GM04504 (cell line): ENCODE measurements at places on chromosomes 11 and 22.

DNA sequence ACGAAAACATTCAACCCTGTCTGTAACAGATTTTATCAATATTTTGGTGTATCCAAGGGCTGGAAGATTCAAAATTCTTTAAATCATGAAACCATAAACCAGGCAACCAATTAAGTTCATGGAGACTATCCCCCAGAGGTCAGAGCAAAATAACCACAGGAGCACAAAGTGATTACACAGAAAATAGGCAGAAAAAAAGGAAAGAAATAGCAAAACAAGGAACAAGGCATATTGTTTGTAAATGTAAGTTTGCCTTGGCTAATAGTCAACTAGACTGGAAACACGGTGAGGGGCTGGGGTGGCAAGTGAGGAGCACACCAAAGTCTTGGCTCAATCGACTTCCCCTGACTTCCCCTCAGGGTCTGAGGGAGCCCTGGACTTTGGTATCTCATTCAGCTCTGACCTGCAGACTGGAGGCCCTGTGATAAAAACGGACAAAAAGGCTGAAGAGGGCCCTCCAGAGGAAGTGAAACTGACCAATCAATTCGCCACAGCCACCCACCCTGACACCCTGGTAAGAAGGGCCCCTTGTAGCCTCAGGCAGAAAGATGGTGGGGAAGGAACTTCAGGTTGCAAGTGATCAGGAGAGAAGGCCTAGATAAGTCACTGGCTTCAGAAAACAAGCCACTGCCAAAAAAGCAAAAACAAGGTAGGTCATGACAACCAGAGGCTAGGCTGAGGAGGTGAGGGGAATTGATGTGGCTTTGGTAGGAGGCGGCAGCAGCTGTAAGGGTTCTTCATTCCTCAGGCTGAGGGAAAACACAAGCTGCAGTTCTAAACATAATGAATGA lies 1.8 kb downstream of the SIK3 start:
- DNase-seq: no peak

- no peak for DNase-seq
Measured at GRCh38 chr11:135006800-135007199, 594.8 kb upstream of the B3GAT1 start.

DNA sequence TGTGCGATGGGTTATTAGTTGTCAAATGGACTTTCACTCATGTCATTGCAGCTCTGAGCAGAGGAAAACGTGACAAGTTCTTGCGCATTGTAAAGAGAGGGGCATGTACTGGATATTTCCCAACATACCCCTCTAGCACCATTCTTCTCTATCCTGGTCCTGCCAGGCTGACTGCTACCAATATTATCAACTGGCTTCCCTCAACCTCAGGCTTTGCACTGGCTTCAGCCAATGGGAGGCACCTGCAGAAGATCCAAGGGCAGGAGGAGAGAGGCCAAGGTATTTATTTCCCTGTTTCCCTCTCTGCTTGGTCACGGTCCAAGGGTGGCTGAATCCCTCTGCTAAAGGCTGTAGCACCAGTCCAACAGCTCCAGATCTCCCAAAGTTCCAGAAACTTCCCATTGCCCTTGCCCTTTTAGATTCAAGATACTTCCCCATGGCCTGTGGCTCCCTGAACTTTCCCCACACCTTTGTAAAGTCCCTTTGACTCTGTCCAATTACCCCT lies 175.6 kb upstream of the NECTIN1 start:
- DNase-seq: no peak

DNA sequence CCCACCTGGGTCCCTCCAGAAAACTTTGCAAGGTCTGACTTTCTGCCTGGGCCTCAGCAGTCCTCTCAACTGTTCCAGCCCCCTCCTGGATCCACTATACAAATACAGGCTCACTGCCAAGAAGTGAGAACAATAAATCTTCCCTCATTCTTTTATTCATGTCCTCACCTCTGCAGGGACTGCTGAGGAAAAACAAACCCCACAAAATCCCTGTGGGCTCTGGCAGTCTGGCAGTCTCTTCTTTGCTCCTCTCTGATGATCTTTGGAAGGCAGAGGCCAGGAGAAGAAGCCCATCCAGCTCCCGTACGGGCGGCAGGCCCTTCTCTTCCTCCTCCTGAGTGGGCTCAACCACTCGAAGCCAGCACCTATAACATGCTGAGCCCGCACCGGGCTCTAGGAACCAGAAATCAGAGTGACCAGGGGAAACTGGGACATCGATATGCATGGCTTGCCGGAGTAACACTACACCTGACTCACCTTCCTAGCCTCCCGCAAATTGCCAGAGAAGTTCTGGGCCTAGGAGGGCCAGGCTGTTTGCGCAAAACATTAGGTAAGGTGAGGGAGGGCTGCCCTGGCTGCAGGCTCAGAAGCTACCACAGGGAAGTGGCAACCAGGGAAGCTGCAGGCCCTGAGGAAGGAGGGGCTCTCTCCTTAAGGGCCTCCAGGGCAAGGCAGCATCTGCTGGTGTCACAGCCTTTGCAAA lies 24.2 kb downstream of the TMPRSS5 start:
- no peak for DNase-seq
